Chondrocyte (in vitro differentiated cells): ENCODE measurements at places on chromosomes 1 and 21. TPM values are rescaled to one million over a fixed set of nuclear protein-coding genes. Genes with fewer than 3 reads are reported as not detected.
A peak's percentile ranks its signal among the peaks of the same experiment; 100 is the strongest.

CR1L gene
- total RNA-seq = not detected in 3 replicates

DNA sequence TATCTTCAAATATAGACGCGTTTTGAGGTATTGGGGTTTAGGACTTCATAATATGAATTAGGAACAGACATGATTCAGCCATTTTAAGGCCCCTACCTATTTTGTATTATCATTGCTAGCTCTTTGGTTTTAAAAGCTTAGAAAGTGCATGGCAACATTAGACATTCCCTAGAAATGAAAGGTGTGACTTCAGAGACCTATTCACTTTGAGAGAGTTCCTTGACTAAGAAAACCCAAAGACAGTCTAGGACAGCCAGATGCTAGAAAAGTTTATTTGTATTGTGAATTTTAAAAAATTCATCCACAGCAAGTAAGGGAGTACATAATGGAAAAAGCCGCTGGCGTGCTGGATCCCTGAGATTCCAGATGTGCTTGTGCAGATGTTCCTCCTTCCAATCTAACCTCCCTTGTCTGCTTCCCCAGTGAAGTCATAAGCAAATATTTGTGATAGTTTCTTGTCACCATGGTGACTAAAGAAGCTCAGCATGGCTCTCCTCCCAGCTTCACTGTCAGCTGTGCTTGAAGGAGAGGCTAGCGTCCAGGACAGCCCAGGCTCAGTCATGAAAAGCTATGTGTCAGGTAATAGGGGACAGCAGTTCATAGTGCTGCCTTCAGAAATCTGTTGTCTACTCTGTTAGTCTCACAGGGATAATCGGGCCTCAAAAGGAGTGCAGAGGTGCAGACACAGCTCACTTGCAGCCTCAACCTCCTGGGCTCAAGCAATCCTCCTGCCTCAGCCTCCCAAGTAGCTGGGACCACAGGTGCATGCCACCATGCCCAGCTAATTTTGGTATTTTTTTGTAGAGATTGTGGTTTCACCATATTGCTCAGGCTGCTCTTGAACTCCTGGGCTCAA lies 34.8 kb downstream of the KPNA6 start:
- peaks cover 40% of the 10 kb centered on the region for H3K4me1 ChIP-seq
- no peaks in the 10 kb centered on the region for H3K27me3 ChIP-seq
- H3K4me3 ChIP-seq = no peak overlapping the region

- H3K36me3 ChIP-seq = peaks cover 9% of the 10 kb centered on the region
- H3K4me3 ChIP-seq = no peak overlapping the region
- H3K4me1 ChIP-seq = no peaks in the 10 kb centered on the region
These were observed 38.6 kb downstream of the C21orf91 start for GRCh38 chr21:17780539-17780938.

DNA sequence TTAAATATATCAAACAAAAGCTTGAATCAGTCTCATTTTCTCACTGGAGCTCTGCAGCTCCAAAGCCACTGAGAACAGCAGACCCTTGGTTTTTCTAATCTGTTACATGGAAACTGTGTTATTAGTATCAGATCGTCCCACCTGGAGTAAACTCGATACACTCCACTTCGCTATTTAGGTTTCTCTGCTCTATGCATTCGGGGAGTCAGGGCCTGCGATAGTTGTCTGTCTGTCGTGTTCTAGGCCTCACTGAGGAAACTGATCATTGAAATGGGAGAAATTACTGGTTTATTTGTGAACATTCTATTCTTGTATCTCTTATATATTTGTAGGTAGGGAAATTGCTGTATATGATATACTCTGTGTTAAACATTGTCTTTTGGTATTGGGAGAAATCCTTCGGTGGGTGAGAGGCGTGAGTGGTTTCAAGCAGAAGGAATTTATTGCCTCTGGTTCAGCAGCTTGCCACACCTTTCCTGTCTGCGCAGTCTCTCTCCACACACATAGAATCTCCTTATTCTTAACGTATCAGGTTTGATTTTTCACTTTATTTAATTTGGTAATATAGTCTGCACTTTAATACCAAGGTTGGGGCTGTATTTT lies 8.5 kb downstream of the PRDM2 start:
- H3K4me3 ChIP-seq = no peak overlapping the region
- peaks cover 42% of the 10 kb centered on the region for H3K4me1 ChIP-seq
- H3K36me3 ChIP-seq = peaks cover 3% of the 10 kb centered on the region
- DNase-seq = no peak

DNA sequence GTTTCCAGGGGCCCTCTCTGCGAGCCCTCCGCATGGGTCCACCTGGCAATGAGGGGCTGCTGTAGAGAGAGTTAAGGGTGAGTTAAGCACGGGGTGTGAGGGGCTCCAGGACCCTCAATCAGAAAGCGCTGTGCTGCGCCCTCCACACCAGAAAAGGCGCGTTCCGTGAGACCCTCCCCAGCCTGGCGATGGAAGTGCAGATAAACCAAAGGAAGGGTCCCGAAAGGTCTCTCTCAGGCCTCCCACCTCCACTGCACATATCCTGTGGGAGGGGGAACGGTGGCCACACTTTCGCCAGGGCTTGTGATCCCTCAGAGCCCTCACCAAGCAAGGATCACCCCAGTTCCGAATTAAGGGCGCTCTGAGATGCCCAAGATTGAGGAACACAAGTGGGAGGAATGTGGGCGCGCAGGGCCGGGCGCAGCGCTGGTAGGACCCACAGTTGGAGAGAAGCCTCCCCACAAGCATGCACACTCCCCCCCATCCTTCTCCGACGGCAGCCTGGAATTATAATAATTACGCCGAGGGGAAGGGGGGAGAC lies 1.1 kb downstream of the WNT3A start:
- DNase-seq = no peak
- H3K27ac ChIP-seq = no peak overlapping the region
- H3K4me3 ChIP-seq = no peak overlapping the region
- H3K27me3 ChIP-seq = peaks cover 68% of the 10 kb centered on the region
- H3K36me3 ChIP-seq = no peaks in the 10 kb centered on the region

FGR gene
- not detected in 3 replicates for total RNA-seq

- no peaks in the 10 kb centered on the region for H3K27me3 ChIP-seq
- H3K27ac ChIP-seq = no peak overlapping the region
- DNase-seq = no peak
- H3K4me1 ChIP-seq = peaks cover 14% of the 10 kb centered on the region
These were observed 58.1 kb upstream of the GCLM start for GRCh38 chr1:93967306-93967705.

DNA sequence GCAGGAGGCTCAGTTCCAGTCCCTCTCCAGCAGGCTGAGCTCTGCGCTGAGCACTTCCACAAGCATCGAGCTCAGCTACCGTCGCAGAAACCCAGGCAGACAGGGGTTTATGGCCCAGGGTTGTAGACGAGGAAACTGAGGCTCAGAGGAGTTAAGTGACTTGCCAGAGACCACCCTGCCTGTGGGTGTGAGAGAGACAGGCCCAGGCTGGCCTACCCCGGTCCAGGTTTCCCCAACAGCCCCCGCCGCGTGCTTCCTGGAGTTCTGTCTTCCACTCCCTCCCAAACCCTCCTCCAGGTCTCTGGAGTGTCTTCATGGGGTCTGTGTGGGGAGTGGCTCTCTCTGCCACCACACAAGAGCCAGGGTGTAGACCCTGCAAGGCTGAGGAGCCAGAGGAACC lies 615.9 kb downstream of the PTPRU start:
- H3K27ac ChIP-seq = no peak overlapping the region
- no peaks in the 10 kb centered on the region for H3K4me1 ChIP-seq
- peaks cover 37% of the 10 kb centered on the region for H3K27me3 ChIP-seq

TRAPPC3 gene
- total RNA-seq = 67.7 to 74.5 TPM (median 69.7 TPM) in 3 replicates

DNA sequence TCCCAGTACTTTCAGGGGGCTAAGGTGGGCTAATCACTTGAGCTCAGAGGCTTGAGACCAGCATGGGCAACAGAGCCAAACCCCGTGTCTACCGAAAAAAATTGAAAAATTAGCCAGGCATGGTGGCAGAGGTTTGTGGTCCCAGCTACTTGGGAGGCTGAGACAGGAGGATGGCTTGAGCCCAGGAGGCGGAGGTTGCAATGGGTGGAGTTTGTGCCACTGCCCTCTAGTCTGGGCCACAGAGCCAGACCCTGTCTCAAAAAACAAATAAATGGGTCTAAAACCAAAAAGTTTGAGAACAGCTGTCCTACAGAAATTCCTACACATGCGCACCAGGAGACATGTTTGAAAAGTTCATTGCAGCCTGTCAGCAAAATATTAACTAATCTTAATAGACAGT lies 5.5 kb downstream of the SCAF4 start:
- no peaks in the 10 kb centered on the region for H3K27me3 ChIP-seq
- no peaks in the 10 kb centered on the region for H3K36me3 ChIP-seq
- H3K27ac ChIP-seq = no peak overlapping the region

GRCh38 chr21:42156690-42157605 lies 62.0 kb upstream of the ABCG1 start:
- no peak overlapping the region for H3K4me3 ChIP-seq
- no peak for DNase-seq
- H3K4me1 ChIP-seq = peaks cover 5% of the 10 kb centered on the region
- peaks cover 27% of the 10 kb centered on the region for H3K27me3 ChIP-seq
- no peak overlapping the region for H3K27ac ChIP-seq
- H3K36me3 ChIP-seq = no peaks in the 10 kb centered on the region

RNF186 gene
- not detected in 3 replicates for total RNA-seq

WASF2 gene
- total RNA-seq = 114 to 136 TPM (median 128 TPM) in 3 replicates

PI4KB gene
- 51.4 to 73.2 TPM (median 54.7 TPM) in 3 replicates for total RNA-seq

- H3K27ac ChIP-seq = no peak overlapping the region
- peaks cover 10% of the 10 kb centered on the region for H3K27me3 ChIP-seq
- H3K36me3 ChIP-seq = no peaks in the 10 kb centered on the region
- peaks cover 5% of the 10 kb centered on the region for H3K4me1 ChIP-seq
These were observed 124.0 kb downstream of the SYT14 start for GRCh38 chr1:210061992-210062391.

DNA sequence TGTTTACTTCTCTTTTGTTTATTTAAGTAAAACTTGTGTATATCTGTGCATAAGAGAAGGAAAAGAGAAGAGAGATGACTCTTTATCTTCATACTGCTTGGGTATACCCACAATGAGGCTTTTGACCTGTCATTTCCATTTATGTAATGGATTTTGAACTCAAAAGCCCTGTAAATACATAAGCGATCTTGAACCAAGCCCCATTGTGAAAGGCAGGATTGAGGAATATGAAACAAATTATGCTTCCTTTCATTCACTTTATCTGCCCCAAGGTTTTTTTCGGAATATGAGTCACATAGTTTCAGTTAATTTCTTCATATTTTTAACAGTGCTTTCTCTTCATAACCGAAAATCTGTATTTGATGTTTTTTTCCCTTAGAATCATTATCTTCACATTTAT lies 21.4 kb downstream of the CNST start:
- H3K27me3 ChIP-seq = no peaks in the 10 kb centered on the region
- peaks cover 68% of the 10 kb centered on the region for H3K4me1 ChIP-seq
- peaks cover 11% of the 10 kb centered on the region for H3K36me3 ChIP-seq
- peak overlapping the region; percentile 93 for H3K27ac ChIP-seq
- H3K4me3 ChIP-seq = peak overlapping the region; percentile 38
- DNase-seq = no peak

OR10J1 gene
- not detected in 3 replicates for total RNA-seq

DNA sequence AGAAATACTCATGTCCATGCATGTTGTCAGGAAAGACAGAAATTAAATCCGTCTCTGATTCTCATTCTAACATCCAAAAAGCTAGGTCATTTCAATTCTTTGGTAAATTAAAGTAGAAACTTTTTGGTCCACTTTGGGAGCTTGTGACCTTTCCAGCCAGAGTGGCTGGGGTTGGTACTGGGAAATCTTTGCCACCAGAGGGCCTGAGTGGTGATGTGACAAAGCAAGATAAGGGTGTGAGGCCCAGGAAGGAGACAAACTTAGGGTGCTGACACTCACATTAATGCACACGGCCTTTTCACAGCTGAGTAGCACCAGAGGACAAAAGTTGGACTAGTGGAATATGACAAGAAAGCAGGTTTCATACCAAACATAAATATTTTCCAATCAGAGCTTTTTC lies 144.3 kb downstream of the DNM3 start:
- H3K4me1 ChIP-seq = peaks cover 1% of the 10 kb centered on the region
- H3K4me3 ChIP-seq = no peak overlapping the region
- H3K27me3 ChIP-seq = no peaks in the 10 kb centered on the region
- H3K36me3 ChIP-seq = no peaks in the 10 kb centered on the region
- no peak overlapping the region for H3K27ac ChIP-seq

GRCh38 chr21:42525029-42525581 lies 11.5 kb downstream of the SLC37A1 start:
- no peaks in the 10 kb centered on the region for H3K27me3 ChIP-seq
- DNase-seq = no peak
- H3K4me3 ChIP-seq = peak overlapping the region; percentile 18
- peak overlapping the region; percentile 69 for H3K27ac ChIP-seq

GRCh38 chr1:28447679-28448078 lies 58.2 kb upstream of the RCC1 start:
- H3K4me3 ChIP-seq = no peak overlapping the region
- H3K27me3 ChIP-seq = no peaks in the 10 kb centered on the region
- H3K27ac ChIP-seq = no peak overlapping the region
- no peak for DNase-seq
- no peaks in the 10 kb centered on the region for H3K36me3 ChIP-seq

GRCh38 chr1:53089478-53090226 lies 27.6 kb downstream of the PODN start:
- H3K36me3 ChIP-seq = peaks cover 3% of the 10 kb centered on the region
- H3K27me3 ChIP-seq = no peaks in the 10 kb centered on the region
- H3K4me3 ChIP-seq = no peak overlapping the region

DNA sequence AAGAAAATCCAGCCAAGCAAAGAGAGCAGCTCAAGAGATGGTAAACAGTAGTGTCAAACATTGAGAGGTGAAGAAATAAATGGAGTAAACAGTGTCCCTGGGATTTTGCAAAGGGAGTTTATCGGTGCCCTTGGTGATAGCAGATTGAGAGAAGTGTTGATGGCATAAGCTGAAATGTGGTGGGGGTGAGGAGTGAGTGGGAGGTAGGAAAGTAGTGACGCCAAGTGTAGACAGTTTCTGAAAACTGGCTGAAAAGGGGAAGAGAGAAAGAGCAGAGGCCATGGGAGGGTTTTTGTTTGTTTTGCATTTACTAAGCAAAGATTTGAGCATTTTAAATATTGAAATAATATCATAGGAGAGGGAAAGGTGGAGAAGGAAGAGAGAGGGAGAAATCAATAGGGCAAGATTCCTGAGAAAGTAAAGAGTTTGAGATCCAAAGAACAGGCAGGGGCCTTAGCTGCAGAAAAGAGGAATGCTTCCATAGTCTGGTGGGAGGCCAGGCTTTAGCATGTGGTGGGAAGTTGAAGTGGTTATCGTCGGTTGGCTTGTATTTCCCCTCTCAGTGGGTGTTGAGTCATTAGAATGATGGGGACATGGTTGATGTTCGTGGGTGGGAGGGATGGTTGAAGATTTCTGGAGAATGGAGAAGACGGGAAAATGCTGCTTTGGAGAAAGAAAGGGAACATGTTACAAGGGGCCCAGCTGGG lies 26.8 kb upstream of the RASAL2 start:
- H3K27ac ChIP-seq = no peak overlapping the region
- H3K4me3 ChIP-seq = no peak overlapping the region
- DNase-seq = no peak
- H3K36me3 ChIP-seq = no peaks in the 10 kb centered on the region

NBPF6 gene
- total RNA-seq = not detected in 3 replicates

DNA sequence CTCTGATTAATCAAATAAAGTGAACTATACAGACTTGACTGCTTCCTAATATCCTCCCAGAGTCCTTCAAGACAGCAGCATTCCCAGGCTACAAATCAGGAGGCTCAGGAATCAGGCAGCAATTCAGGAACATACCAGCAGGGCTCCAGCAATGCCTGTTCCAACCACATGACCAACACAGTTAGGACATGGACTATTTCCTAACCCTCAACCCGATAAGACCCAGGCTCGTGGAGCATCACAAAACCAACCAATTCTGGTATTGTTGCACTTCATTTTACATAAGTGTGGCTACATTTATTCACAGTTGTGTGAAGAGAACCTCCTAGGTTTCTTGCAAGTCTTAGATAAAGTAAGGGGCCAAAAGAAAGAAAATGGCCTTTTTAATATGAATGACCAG lies 546.2 kb upstream of the ADGRL2 start:
- no peaks in the 10 kb centered on the region for H3K27me3 ChIP-seq
- no peak overlapping the region for H3K4me3 ChIP-seq
- no peak for DNase-seq
- H3K27ac ChIP-seq = no peak overlapping the region
- no peaks in the 10 kb centered on the region for H3K36me3 ChIP-seq

HSF2BP gene
- 3.5 to 5.0 TPM (median 4.0 TPM) in 3 replicates for total RNA-seq
